ENCODE measurements at places on chromosomes 3 and 15. TPM values are rescaled to one million over a fixed set of nuclear protein-coding genes. Genes with fewer than 3 reads are reported as not detected.

GRCh38 chr15:66692808-66693596 lies 9.0 kb upstream of the SMAD6 start:
- DNase-seq = no peak

Gene CCDC71
- total RNA-seq = 14.1 TPM

Gene DNASE1L3
- total RNA-seq = not detected

DNA sequence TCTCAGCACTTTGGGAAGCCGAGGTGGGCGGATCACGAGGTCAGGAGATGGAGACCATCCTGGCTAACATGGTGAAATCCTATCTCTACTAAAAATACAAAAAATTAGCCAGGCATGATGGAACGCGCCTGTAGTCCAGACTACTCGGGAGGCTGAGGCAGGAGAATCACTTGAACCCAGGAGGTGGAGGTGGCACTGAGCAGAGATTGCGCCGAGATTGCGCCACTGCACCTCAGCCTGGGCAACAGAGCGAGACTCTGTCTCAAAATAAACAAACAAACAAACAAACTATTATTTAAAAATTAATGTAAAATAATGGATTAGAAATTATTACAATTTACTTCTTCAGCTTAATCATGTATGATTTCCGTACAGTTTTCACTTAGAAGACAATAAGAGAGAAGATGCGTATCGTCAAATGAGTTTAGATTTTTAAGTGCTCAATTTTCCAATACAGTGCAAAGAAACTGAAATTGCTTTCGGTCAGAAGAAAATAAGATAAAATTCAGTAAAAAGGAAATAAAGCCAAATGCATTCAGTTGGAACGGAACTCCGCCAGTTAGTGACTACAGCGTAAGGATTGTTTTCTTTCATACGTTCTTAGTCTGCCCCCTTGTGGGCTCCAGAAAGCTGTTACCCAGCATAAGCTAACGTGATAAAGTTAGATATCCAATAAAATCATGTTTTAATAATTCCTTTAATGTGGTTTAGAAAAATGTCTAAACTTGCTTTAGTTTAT lies 24.8 kb downstream of the AADAC start:
- peak; percentile 33 for DNase-seq

DNA sequence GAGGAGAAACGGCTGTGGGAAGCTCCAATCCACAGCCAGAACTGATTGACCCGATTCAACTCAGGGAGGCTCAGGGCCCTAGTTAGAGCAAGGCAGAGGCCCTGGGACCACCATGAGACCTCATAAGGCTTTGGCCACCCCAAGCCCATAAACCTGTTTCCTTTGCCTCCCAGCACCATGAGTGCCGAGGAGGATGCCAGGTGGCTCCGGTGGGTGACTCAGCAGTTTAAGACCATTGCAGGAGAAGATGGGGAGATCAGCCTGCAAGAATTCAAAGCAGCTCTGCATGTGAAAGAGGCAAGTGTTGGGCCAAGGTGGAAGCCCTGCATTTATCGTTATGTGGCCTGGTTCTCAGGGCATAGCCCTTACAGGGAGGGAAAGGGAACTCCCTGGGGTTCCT lies 11.9 kb downstream of the NOX5 start:
- no peak for DNase-seq

Gene C3orf33
- 3.2 TPM for total RNA-seq

Gene GPR87
- not detected for total RNA-seq

GRCh38 chr3:5918626-5919025 lies 731.1 kb downstream of the EDEM1 start:
- DNase-seq = no peak

DNA sequence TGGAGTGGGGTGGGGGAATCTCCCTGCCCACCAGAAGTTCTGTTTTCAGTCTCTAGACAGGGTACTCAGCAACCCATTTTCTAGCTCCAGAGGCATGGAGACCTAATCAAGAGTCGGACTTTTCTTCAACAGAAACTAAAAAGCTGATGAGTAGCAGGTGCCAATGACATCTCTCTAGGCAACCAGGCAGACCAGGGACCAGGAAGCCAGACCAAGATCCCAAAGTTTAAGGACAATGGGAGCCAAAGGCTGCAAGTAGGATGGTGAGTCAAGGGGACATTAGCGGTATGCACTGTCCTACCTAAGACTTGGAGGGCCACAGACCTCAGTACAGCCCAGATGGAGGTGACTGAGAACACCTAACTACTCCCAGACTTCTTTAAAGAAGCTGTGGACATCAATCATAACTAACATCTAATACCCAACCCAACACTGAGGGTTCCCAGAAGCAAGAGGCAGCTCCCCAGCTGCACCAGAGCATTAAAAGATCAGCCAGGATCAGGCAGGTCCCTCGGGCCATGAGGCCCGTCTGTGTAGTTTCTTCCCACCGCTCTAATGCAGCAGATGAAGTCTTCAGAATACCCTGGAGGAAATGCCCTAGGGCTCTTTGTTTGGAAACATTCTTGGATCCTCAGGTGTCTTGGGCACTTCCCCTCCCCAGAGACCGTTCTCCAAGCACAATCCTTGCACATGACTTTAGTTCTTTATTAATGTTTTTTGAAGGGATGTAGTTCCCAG lies 979 bp downstream of the CCDC71 start:
- DNase-seq = no peak

Gene PGBD4
- total RNA-seq = 2.3 TPM

GRCh38 chr15:33454996-33455395 lies 144.2 kb downstream of the RYR3 start:
- no peak for DNase-seq

GRCh38 chr15:88538972-88539371 lies 7.5 kb downstream of the DET1 start:
- no peak for DNase-seq

- no peak for DNase-seq
Observed at GRCh38 chr15:66515901-66516322, 10.8 kb downstream of the ZWILCH start.

GRCh38 chr3:172061724-172062184 lies 22.4 kb downstream of the FNDC3B start:
- no peak for DNase-seq

GRCh38 chr15:28252831-28253230 lies 69.1 kb downstream of the HERC2 start:
- DNase-seq = no peak

GRCh38 chr3:28250999-28251398 lies 9.6 kb downstream of the CMC1 start:
- no peak for DNase-seq

- peak; percentile 36 for DNase-seq
Observed at GRCh38 chr3:132352556-132353143, 35.4 kb downstream of the ACP3 start.

- DNase-seq = no peak
Observed at GRCh38 chr3:12489832-12490231, 5.6 kb downstream of the TSEN2 start.

GRCh38 chr3:100006570-100007271 lies 107.6 kb downstream of the FILIP1L start:
- no peak for DNase-seq

DNA sequence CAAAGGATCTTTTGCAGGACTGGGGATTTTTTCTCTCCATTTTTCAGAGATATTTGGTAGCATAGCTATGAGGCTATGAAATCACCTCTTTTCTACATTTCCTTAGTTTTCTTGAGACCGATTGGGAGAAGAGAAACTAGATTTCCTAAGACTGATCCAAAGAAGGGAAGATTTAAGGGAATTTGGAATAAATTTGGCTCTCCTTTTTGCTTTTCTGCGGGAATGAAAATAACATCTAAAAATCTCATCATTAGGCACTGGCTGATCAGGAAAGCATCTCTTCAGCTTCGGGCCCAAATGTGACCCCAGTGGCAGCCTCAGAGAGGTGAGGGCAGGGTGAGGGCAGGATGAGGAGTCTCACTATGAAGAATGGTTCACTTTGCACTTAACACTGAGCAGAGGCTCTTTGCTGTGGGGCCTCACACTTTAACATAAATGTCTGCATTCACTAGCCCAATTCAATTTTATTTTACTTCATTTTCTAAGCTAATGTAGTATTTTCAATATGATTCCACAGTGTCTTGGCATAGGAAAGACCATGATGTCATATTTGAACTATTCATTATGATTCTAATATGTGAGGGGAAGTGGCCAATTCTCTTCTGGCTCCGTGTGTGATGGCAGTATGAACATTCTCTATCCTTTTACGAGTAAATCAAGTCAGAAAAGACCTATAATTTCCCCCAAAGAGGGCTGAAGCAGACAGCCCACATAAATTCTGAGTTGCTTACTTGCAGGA lies 193.2 kb downstream of the MEX3B start:
- DNase-seq = no peak

DNA sequence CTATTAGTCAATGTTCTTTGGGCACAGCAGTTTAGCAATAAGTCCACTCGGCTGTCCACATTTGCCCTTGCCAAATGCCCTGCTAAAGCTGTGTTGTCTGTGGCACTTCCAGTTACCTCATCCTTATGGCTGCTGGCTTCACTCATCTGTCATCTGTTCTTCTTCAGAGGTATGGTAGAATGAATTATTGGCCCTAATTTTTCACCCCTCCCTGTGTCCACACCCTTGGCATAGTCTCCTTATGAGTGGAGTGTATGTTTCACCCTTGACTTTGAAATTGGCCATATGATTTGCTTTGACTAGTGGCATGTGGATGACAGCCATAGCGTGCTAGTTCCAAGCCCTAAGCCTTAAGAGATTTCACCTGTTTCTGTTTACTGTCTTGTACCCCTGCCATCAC lies 72.1 kb upstream of the EPHB1 start:
- DNase-seq = no peak

- no peak for DNase-seq
Observed at GRCh38 chr3:66492672-66493071, 8.2 kb downstream of the LRIG1 start.

GRCh38 chr3:19931180-19931692 lies 2.8 kb downstream of the EFHB start:
- no peak for DNase-seq

Gene GP5
- total RNA-seq = 0.05 TPM

- no peak for DNase-seq
Observed at GRCh38 chr3:172596394-172596706, 73.1 kb upstream of the TNFSF10 start.

DNA sequence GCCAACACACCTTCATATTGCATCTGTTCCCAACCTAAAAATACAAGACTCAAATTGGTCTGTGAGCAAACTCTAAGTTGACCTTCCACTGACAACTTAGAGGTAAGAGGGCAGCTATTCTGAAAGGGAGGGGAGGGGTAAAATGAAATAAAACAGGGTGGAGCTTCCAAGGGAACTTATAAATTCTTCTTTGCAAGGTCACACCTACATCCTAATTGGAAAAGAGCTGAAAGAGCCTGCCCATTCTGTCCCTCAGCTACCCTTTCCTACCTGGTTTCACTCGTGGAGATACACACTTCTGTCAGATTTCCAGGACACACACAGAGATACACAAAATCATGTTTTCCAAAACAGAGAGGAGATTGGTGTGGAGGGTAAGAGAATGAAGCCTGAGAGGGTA lies 1.0 kb downstream of the ILDR1 start:
- no peak for DNase-seq

Gene CTXND1
- total RNA-seq = not detected

Gene CXCR6
- not detected for total RNA-seq

- no peak for DNase-seq
Observed at GRCh38 chr15:64897345-64897985, 14.2 kb upstream of the ANKDD1A start.

DNA sequence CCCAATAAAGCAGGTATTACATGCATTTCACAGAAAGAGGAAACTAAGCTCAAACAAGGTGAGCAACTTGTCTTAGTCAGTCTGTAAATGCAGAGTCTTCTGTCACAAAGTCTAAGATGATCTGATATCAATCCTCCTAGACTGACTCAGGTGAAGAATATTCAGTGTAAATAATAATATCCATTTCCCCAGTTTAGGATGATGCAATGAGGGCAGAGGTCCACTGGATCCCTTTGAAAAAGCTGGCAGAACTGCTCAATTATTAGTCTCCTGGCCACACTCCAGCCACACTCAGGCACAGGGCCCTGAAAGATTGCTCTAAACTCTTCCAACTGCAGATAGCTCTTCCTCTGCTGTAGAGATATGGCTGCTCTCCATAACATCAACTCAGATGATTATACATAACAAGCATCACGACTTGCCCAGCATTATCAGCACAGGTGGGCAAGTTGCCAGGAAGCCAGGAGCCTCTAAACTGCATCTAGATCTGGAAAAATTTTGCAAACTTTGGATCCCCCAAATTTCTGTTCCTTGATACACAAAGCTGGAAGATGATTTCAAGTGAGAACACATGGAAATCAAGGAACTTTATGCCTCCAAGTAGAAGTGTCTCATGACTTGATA lies 129.8 kb upstream of the CPNE4 start:
- no peak for DNase-seq

DNA sequence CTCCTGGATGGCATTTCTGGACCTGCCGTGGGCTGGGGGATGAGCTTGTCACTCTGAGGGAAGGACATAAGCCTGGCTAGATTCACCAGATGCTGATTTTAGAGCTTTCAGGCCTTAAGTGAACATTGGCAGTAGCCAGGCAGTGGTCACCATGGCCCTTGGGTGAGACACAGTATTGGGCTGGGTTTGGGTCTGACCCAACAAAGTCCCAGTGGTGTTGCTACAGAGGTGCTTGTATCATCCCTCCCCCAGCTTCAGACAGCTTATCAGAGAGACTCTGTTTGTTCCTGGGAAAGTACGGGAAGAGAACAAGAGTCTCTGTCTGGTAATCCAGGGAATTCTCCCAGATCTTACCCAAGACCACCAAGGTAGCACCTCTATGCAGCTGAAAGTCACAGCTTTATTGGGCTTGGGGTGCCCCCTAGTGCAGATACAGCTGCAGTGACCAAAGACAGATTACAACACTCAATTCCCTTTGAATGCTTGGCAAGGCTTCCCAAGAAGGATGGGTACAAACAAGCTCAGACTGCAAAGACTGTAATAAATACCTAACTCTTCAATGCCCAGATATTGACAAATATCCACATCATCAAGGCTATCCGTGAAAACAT lies 9.8 kb upstream of the RUVBL1 start:
- DNase-seq = peak; percentile 52

- DNase-seq = no peak
Observed at GRCh38 chr15:68389936-68390817, 41.8 kb downstream of the ITGA11 start.

DNA sequence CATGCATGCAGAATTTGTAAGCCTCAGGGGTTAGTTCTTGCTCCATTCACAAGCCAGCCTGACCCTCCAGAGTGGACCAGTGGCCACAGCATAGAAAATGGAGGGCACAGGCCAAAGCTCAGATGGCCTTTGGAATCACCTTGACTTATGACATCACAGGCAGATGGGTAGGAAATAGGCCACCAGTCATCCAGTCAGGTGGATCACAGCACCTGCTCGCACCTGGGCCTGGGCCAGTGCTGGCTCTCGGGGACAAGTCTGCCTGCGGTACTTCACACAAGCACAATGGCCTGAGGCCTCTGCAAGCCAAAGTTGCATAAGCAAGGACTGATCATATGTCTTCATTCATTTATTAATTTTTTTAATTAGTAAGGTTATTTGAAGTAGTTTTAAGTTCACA lies 39.3 kb downstream of the PPCDC start:
- no peak for DNase-seq

DNA sequence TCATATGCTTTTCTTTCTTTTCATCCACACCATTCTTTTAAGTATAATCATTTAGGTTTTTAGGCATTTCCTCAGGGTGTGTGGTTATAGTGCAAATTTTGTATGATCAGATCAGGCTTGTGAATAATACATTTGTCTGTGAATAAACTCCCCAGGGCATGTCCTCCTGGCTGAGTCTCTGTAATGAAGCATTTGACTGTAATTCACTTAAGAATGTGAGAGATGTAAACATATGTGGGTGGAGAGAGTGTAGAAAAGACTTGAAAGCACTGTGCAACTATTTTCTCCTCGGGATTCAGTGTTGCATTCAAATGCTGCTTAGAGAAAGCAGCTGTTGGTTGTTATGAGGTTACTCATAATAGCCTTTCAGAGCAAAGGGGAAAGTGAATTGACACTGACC lies 996.5 kb downstream of the TUSC7 start:
- no peak for DNase-seq

Gene ARGFX
- total RNA-seq = not detected

Data from Panc1 (cell line).